ENCODE measurements at places on chromosomes 7 and 10. TPM values are rescaled to one million over a fixed set of nuclear protein-coding genes. Genes with fewer than 3 reads are reported as not detected.

DNA sequence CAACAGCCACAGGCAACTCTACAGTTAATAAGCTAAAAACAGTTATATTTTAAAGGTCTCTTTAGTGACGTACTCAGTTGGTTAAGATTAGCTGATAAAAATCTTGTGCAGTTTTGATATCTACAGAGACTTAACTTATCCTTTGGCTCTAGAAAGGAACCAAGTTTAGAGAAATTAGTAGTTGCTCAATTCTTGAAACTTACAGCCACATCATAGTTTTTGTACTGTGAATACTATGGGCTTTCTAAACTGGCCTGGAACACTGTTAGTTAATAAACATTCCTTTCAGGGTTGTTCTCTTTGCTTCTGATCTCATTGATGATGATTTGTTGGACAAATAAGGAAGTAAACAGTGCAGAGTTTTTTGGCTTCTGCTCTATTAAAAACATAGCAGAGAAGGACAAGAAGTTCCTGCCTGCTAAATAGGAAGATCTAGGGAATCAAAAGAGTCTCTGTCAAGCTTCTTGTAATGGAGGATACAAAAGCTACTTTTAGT, 73.1 kb downstream of the MKLN1 start:
- H3K4me1 ChIP-seq = peaks cover 16% of the 10 kb centered on the region
- no peak for DNase-seq
- no peak overlapping the region for H3K4me3 ChIP-seq
- no peaks in the 10 kb centered on the region for H3K27me3 ChIP-seq
- H3K36me3 ChIP-seq = peaks cover 20% of the 10 kb centered on the region
- no peak overlapping the region for H3K27ac ChIP-seq

DNA sequence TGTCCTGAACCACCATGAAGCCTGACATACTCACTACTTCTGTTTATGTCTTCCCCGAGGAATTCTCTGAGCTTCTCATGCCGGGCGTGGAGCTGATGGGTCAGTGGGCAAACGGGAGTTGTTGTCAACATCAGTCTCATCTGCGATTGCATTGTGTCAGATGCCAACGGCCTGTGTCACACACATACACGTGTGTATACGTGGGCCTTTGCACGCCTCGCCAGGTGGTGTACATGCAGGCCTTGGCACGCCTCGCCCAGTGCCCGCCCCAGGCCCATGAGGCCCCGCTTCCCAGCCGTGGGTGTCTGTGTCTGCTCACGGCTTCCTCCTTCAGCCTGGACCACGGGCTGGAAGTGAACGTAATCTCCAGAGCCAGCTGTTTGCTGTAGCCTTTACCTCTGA, 7.5 kb upstream of the CSGALNACT2 start:
- DNase-seq = peak; percentile 23
- H3K27ac ChIP-seq = peak overlapping the region; percentile 91
- peaks cover 70% of the 10 kb centered on the region for H3K4me1 ChIP-seq
- H3K27me3 ChIP-seq = no peaks in the 10 kb centered on the region
- H3K4me3 ChIP-seq = no peak overlapping the region

- no peaks in the 10 kb centered on the region for H3K4me1 ChIP-seq
- no peak for DNase-seq
- no peaks in the 10 kb centered on the region for H3K27me3 ChIP-seq
These were observed 526.3 kb upstream of the SEMA3D start for GRCh38 chr7:85713171-85713570.

Gene SCIN
- total RNA-seq = not detected

GRCh38 chr7:122302761-122303530, 1.6 kb downstream of the FEZF1 start:
- peaks cover 56% of the 10 kb centered on the region for H3K27me3 ChIP-seq
- H3K4me3 ChIP-seq = no peak overlapping the region
- H3K27ac ChIP-seq = no peak overlapping the region
- no peaks in the 10 kb centered on the region for H3K4me1 ChIP-seq
- DNase-seq = no peak

Gene ZNF503
- 0.21 TPM for total RNA-seq

DNA sequence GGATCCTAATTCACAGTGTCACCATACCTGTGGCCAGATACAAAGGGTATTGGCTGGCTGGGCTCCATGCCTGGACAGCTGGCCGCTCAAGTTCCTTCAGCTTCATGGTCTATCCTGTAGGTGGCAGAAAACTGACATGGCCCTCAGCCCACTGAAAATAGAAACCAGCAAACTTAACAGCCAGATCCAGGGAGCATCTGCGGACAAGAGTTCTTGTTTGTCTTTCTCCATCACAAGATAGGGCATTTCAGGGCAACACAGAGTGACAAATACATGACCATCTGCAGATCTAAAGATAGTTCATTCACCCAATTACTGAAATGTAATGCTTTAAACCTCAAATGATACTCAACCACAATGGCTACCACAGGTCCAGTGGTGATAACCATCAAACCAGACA, 2.8 kb downstream of the SEC31B start:
- no peak overlapping the region for H3K4me3 ChIP-seq
- DNase-seq = no peak
- peaks cover 4% of the 10 kb centered on the region for H3K36me3 ChIP-seq
- H3K27me3 ChIP-seq = peaks cover 10% of the 10 kb centered on the region
- peaks cover 16% of the 10 kb centered on the region for H3K4me1 ChIP-seq

Gene C7orf33
- total RNA-seq = not detected
